Stimulated activated CD8-positive, alpha-beta memory T cell treated with anti-CD3 and anti-CD28 coated beads, Interleukin-15, amount 100 ng/mL, for 24 hours (primary cell): ENCODE measurements at places on chromosomes 16 and 17.

DNA sequence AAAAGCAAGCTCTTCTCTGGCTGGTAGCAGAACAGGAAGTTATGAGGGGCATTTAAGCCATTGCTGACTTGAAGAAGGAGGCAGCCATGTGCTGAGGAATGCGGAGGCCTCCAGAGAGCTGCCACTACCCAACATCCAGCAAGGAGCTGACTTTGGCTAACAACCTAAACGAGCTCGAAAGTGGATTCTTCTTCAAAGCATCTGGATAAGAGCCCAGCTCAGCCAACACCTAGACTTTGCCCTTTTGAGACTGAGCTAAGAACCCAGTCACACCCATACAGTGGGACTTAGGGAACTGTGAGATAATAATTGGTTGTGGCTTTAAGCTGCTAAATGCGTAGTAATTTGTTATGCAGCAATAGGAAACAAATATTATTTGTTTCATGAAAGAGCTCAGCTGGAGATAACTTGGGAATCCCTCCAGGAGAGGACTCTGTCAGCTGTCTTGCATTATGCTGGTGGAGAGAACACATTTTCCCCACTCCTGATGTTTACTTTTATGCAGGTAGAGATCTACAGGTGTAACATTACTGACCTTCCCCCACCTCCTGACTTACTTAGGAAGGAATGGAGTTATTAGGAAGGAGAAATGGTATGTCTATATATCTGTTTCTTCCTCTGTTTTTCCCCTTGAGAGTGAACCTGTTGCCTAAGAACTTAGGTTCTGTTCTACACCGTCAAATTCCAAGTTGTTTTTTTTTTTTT lies 52.7 kb upstream of the ZNF629 start:
- DNase-seq: no peak

DNA sequence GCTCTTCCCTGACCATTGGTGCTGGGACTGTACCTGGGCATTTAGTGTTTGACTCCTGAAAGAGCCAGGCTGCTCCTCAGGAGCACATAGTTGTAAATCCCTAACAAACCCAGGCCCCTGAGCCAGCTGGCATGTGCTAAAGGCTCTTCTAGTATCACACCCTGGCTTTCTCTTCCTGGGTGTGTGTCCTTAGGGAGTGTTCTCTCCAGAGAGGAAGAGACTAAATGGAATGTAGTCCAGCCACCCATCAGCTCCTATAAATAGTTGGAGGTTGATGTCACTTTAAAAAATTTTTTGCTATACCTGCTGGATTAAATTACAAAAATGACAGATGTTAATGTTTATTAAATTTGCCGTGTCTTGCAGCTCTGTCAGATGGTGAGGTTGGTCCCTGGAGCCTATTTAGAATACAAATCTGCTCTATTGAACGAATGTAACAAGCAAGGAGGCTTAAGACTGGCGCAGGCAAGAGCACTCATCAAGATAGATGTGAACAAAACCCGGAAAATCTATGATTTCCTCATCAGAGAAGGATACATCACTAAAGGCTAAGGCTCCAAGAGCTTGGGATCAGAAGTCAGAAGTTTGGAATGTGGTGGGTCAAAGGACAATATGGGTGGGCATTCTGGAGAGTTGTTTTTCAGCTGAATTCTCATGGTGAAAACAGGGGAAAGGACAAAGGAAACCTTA lies 13.1 kb upstream of the DUSP14 start:
- no peak for DNase-seq

DNA sequence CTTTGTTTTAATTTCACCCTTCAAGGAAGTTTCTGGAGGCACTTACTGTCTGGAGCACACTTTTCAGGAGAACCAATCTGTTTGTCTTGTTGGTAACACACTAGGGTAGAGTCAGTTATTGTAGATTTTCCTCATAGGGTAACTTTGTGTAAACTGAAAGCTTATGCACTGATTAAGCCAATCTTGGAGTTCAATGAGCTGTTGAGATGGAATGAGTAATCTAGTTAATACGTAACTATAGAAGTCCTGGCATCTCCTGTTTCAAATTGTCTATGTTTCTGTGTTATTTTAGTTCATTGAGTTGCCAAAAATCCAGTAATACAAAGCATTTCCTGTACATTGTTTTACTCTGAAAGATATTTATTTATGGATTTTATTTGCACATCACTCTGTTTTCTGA lies 111.6 kb upstream of the HAS3 start:
- DNase-seq: no peak

DNA sequence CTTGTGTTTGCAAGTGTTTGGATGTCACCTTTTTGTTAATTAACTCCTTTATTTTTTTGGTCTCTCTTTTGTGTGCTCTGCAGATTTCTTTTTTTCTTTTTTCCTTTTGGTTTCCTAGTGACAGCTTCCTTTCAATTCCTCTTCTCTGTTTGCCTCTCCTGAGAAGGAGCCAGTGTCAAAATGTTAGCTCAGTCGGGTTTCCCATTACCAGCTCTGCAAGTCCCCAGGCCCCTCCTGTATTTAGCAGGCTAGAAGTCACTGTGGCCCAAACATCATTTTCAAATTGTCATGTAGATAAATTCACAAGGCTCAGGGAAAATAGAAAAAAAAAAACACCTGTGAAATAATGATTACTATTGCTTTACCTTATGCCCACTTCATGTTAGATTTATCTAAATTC lies 1621.6 kb downstream of the CDH8 start:
- DNase-seq: no peak

DNA sequence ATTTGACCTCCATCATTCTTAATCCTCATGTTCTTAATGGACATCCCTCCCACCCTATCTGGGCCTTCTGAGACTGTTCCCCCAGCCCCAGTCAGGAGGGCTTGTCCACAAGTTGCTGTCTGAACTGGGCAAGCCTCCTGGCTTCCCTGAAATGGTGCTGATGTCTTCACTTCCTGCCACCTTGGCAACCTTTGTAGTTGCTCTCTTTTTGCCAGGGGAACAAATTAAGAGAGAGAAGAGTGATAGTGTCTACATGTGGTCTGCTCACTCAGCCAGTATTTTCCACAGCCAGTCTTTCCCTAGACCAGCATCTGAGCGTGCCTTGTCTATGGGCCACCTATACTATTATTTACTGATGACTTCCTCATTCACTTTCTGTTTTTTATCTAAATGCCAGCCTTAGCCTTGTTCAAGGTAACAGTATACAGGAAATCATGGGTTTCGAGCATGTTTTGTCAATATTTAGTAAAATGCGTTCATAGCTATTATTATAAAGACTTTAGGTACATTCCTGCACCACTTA lies 710.1 kb downstream of the MAF start:
- DNase-seq: no peak
